Urinary bladder (tissue), 4 donors: ENCODE measurements at places on chromosomes 1 and 21.

GRCh38 chr1:25198663-25199252 is 33.5 kb downstream of the SYF2 start:
- no peak for DNase-seq

- no peak for DNase-seq
Observed at GRCh38 chr1:86516335-86516734, 30.5 kb upstream of the CLCA4 start.

DNA sequence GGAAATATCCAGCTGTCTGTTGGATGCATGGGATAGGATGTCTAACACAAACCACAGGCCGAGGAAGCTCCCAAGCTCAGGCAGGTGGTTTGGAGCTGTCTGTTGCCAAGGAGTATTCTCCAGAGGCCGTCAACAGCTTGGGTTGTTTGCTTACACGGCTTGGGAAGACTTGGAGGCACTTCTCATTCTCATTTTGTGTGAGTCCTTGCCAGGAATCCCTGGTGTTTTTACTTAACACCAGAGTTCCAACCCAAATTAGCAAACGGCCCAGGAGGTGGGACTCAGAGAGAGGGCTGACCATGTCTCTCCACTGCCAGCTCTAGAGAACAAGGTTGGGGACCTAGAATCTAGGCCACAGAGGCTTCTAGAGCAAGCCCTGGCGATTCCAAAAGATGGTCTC is 72.7 kb upstream of the FAM20B start:
- no peak for DNase-seq

- DNase-seq, result no peak
Observed at GRCh38 chr1:175138579-175138978, 54.0 kb downstream of the KIAA0040 start.

GRCh38 chr1:153246825-153247224 is 12.7 kb upstream of the LORICRIN start:
- DNase-seq, result no peak
